ENCODE measurements at places on chromosomes 7 and 10. TPM values are rescaled to one million over a fixed set of nuclear protein-coding genes. Genes with fewer than 3 reads are reported as not detected.

CXCL12 gene
- total RNA-seq = 0.20 TPM

PNLIPRP3 gene
- 0.37 TPM for total RNA-seq

SLC39A12 gene
- not detected for total RNA-seq

OPALIN gene
- total RNA-seq = not detected

TSPAN14 gene
- total RNA-seq = 41.1 TPM

WEE2 gene
- total RNA-seq = not detected

HYAL4 gene
- total RNA-seq = not detected

COL13A1 gene
- total RNA-seq = 4.3 TPM

DYNC1I1 gene
- 0.73 TPM for total RNA-seq

CPED1 gene
- 47.9 TPM for total RNA-seq

All from subcutaneous preadipocyte (primary cell).